ENCODE measurements at places on chromosomes 5 and 9.

DNA sequence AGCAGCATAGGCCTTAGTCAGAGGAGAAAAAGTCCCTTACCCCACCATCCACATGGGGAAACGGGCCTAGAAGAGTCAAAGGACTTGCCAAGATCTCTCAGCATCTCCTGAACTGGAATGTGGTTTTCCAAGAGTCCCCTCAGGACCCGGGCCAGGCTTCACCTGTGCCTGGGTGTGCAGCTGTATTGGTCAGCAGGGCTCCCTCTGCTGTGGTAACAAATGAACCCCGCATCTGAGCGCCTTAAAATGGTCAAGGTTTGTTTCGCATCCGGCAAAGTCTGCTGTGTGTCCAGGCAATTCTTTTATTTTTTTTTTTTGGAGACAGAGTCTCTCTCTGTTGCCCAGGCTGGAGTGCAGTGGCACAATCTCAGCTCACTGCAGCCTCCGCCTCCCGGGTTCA lies 168.0 kb upstream of the IER5L start:
- no peak for DNase-seq

DNA sequence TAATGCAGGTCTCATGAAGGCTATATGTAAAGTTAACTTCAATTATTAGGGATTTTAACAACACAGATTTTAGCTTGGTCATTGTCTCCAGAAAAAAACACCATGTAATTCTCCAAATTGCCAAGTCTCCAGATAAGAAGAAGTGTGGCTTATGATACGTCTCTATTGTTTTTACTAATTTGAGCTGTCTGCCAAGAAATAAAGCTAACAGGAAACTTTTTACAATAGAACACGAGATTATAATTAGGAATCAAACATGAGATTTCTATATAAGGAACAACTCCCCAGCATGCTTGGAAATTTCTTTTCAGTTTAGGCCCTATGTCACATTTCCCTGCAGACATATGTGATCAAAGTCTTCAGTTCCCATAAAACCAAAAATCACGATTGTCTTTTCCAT lies 142.7 kb downstream of the MCTP1 start:
- DNase-seq = no peak

DNA sequence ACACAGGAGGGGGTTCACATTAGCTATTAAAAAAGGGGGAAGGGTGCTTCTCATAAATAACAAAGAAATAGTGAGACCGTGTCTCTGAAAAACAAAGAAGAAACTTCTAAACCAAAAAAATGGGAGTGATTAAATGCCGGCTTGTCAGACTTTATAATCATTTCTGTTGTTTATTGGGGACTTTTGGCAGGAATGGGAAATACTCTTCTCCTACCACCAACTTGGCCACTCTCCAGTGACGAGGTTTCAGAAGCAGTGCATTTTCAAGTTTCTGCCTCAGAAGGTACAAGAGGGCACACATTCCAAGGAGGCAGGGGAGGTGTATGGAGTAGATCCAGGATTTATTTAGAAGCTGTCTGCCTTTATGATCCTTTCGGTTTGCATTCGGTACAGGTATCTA lies 46.2 kb downstream of the LIX1 start:
- no peak for DNase-seq

GRCh38 chr9:122263699-122264349 lies 816 bp downstream of the RBM18 start:
- no peak for DNase-seq

All from stimulated activated CD4-positive, alpha-beta T cell treated with anti-CD3 and anti-CD28 coated beads, Interleukin-12 subunit alpha, Interleukin-12 subunit beta, amount 100 ng/mL, for 24 hours (primary cell).